ENCODE measurements at places on chromosomes 7 and 10.
A peak's percentile ranks its signal among the peaks of the same experiment; 100 is the strongest.

- peaks cover 12% of the 10 kb centered on the region for H3K27me3 ChIP-seq
- no peak overlapping the region for H3K4me3 ChIP-seq
- H3K4me1 ChIP-seq = peaks cover 25% of the 10 kb centered on the region
- DNase-seq = peak; percentile 54
Observed at GRCh38 chr7:141053626-141054025, 20.2 kb upstream of the TMEM178B start.

GRCh38 chr10:119742947-119743648 lies 17.2 kb downstream of the INPP5F start:
- H3K27ac ChIP-seq = no peak overlapping the region
- no peaks in the 10 kb centered on the region for H3K27me3 ChIP-seq
- no peaks in the 10 kb centered on the region for H3K36me3 ChIP-seq
- DNase-seq = no peak
- H3K4me3 ChIP-seq = no peak overlapping the region

DNA sequence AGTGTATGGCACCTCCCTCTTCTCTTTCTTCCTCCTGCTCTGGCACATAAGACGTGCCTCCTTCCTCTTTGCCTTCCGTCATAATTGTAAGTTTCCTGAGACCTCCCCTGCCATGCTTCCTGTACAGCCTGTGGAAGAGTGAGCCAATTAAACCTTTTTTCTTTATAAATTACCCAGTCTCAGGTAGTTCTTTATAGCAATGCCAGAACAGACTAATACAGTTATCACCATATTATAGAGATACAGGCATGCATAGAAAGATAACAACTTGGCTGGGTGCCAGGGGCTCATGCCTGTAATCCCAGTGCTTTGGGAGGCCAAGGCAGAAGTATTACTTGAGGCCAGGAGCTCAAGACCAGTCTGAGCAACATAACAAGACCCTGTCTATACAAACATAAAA lies 53.2 kb downstream of the GCC1 start:
- H3K4me3 ChIP-seq = no peak overlapping the region
- no peaks in the 10 kb centered on the region for H3K36me3 ChIP-seq
- H3K27ac ChIP-seq = no peak overlapping the region
- peaks cover 36% of the 10 kb centered on the region for H3K27me3 ChIP-seq

DNA sequence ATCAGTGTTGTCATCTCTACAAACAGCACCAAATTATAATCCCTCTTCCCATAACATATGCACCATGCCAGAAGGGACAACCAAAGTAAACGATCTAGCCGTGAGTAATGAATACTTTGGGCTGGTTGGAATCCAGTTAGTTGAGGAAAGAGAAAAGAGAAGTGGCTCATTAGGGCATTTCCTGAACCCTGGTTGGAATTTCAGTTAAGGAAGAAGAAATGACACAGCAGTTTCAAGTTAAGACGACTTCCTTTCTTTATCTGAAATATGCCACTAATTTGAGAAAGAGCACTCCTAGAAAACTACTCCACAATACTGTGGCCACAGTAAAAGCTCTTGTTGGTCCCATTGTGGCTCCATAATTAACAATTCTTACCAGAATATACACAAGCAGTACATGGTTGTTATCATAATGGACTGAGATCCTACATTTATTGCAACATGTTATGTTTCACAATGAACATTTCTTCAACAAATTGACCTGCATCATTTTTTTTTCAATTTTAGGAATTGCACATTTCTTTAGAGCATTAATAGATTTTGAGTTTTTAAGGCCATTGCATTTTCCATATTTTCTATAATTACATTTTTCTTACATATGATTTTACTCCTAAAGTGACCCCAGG lies at the start of gene TFEC:
TFEC (minus strand) TSS at position 113 of the 626 bp plus-strand sequence. CDS start 46,322 bp downstream, outside the sequence.
- no peak for DNase-seq
- no peaks in the 10 kb centered on the region for H3K36me3 ChIP-seq
- no peak within 1 kb of the TSS for H3K4me3 ChIP-seq
- no peak within 1 kb of the TSS for H3K27ac ChIP-seq
- peaks cover 7% of the 10 kb centered on the region for H3K27me3 ChIP-seq
- H3K4me1 ChIP-seq = no peaks in the 10 kb centered on the region

GRCh38 chr7:122397381-122397780 lies 92.8 kb upstream of the FEZF1 start:
- H3K36me3 ChIP-seq = no peaks in the 10 kb centered on the region
- no peak overlapping the region for H3K27ac ChIP-seq
- no peaks in the 10 kb centered on the region for H3K27me3 ChIP-seq

DNA sequence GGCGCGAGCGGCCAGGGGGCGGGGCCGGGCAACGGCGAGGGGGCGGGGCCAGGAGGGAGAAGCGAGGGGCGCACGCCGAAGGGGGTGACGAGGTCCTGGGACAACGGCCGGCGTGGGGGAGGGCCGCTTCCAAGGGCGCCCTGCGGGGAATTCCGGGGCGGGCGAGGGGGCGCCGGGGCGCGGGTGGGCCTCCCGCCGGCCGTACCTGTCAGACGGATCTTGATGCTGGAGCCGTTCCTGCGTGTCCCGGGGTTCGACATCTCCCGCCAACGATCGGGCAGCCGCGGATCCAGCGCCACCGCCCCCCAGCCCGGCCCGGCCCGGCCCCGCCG lies 421 bp downstream of the SMURF1 start:
- DNase-seq = no peak
- peaks cover 30% of the 10 kb centered on the region for H3K4me1 ChIP-seq
- H3K27ac ChIP-seq = peak overlapping the region; percentile 73
- peaks cover 4% of the 10 kb centered on the region for H3K27me3 ChIP-seq
- peak overlapping the region; percentile 76 for H3K4me3 ChIP-seq

DNA sequence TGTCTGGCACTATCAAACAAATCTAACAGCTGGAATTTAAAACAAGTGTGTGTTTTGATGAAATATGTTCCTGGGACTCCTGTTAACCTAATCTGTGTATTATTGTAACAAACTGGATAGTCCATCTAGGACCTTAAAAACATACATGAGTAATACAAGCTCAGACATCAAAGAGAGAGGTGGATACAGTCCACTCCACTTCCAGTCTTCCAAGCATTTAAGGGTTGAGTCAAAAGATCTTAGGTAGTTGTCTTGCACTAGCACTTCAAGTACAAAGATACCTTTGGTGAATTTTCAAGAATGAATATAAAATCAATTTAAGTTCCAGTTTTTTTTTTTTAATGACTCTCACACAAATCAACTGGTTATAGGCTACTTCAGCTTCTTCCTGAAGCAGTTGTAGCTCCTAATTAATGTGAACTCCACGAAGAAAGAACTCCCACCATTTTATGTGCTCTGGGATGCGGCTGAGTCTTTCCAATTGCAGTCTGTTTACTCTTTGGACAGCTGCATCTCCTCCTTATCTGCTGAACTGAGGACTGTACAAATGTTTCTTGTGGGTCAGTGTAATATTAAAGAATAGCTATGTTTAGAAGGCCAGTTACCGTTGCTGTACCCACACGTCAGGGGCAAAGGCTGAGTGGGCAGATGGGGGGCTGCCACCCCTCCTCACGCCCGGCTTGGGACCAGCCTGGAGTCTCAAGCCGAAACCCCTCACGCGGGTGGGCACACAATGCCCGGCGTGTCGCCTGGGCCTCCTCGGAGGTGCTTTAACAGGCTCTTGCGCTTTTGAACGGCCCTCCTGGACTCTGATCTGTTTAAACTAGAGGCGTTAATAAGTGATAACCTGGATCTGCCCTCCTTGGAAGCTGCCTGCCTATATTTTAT lies 2.9 kb upstream of the IGF2BP3 start:
- peaks cover 37% of the 10 kb centered on the region for H3K4me1 ChIP-seq
- no peak overlapping the region for H3K27ac ChIP-seq
- H3K36me3 ChIP-seq = peaks cover 5% of the 10 kb centered on the region

- peaks cover 2% of the 10 kb centered on the region for H3K27me3 ChIP-seq
- H3K27ac ChIP-seq = no peak overlapping the region
- no peaks in the 10 kb centered on the region for H3K4me1 ChIP-seq
- no peak overlapping the region for H3K4me3 ChIP-seq
Observed at GRCh38 chr7:55145606-55146005, 126.8 kb downstream of the EGFR start.

DNA sequence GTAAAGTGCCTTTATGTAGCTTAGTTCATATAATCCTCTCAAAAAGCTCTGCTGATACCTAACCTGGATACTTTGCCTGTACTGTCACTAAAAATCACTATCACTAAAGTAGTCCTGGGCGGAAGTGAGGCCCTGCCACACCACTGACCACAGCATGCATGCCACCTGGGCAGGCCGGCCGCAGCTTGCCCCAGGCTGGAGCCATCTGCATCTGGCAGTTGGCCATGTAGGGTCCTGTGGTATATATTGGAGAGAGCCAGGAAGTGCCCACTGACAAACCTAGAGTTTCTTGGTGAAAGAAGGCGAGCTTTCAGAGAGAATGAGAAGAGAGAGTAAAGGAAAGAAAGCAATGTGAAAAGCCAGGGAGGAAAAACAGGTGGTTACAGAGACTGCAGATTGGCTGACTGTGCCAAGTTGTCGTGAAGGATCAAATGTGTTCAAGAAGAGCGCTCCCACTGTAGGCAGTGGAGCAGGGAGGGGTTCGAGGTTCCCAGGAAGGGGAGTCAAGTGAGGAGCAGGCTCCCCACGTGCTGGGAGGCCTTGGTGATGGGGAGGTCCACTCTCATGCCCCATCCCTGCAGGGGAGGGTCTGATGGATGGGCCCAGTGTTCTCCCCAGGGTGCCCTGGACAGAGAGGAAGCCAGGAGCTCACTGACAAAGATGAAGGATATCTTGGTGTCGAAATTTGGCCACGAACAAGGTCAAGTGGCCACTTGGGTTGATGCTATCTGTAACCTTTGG lies 13.6 kb downstream of the LOXL4 start:
- no peaks in the 10 kb centered on the region for H3K4me1 ChIP-seq
- no peak overlapping the region for H3K4me3 ChIP-seq
- no peak for DNase-seq
- no peaks in the 10 kb centered on the region for H3K36me3 ChIP-seq
- H3K27ac ChIP-seq = no peak overlapping the region
- H3K27me3 ChIP-seq = no peaks in the 10 kb centered on the region

- peaks cover 35% of the 10 kb centered on the region for H3K4me1 ChIP-seq
- no peaks in the 10 kb centered on the region for H3K27me3 ChIP-seq
- H3K36me3 ChIP-seq = peaks cover 28% of the 10 kb centered on the region
- peak overlapping the region; percentile 92 for H3K4me3 ChIP-seq
- peak overlapping the region; percentile 94 for H3K27ac ChIP-seq
Observed at GRCh38 chr10:986881-987619, 1.2 kb upstream of the GTPBP4 start.

DNA sequence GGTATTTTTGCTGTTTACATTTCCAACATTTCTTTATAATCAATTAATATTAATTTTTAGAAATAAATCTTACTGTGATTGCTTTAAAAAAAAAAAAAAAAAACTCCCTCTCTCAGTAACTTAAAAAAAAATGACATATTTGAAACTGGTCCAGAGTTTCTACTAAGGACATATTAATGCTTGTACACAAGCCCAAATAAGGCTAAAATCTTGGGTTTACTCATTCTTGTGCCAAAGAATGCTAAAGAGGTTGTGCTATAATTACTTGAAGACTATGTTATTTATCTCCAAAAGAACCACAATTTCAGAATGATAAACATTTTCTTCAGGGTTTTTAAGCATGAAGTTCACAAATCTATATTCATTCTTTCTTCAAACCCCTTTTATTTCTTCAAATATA lies 39.4 kb upstream of the PHF14 start:
- H3K4me3 ChIP-seq = no peak overlapping the region
- no peak for DNase-seq
- peaks cover 50% of the 10 kb centered on the region for H3K36me3 ChIP-seq
- no peak overlapping the region for H3K27ac ChIP-seq
- no peaks in the 10 kb centered on the region for H3K27me3 ChIP-seq
- H3K4me1 ChIP-seq = peaks cover 24% of the 10 kb centered on the region

DNA sequence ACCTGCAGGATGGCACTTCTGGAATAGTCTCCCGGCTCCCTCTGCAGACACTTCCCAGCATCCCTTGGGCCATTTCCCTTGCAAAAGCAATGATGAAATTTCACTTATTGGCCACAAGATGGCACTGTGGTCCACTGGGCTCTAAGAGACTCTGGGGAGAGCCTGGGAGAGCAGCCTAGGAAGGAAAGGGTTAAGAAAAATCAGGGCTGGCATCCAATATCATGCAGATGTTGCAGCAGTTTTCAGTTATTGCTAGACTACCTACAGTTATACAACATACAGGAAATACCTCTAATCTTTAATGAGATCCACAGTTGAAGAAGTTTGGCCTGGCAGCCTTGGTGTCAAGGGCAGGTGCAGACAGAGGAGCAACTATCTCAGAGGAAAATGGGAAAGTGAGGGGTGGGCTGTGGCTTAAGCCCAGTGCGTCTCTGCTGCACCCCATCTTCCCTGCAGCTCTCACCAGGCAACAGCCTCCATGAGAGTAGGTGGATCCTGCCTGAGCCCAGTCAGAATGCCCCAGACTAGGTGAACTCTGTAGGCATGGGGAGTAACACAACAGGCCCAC lies 100.2 kb upstream of the PRSS58 start:
- peaks cover 25% of the 10 kb centered on the region for H3K27me3 ChIP-seq
- peaks cover 35% of the 10 kb centered on the region for H3K4me1 ChIP-seq
- no peaks in the 10 kb centered on the region for H3K36me3 ChIP-seq
- H3K27ac ChIP-seq = no peak overlapping the region

DNA sequence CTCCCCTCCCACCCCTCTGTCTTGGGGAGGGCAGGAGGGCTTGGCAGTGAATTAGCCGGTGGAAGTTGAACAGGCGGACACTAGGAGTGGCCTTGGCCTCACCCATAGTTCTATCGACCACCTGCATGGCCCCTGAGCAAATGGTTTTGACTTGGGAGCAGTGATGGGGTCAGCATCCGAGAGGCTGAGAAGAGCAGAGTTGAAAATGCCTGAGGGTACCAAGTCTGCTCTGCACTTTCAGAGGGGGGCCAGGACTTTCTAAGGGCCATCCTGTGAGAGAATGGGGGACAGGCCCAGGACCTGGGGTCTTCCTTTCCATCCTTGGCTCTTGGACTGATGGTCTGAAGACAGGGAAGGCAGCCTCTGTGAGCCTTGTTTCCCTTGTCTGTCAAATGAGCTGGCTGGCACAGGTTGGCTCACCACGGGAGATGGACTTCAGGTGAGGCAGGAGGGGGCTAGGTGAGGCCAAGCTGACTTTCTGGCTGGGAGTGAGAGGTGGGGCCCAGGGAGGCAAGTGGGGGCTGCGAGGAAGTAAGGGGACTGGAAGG lies 29.4 kb downstream of the CDH23 start:
- no peaks in the 10 kb centered on the region for H3K36me3 ChIP-seq
- H3K4me1 ChIP-seq = no peaks in the 10 kb centered on the region
- no peak for DNase-seq
- H3K27me3 ChIP-seq = peaks cover 10% of the 10 kb centered on the region

All from activated CD8-positive, alpha-beta T cell treated with anti-CD3 and anti-CD28 coated beads, Interleukin-2, amount 10 ng/mL, durations not matched to agents 7 days and 5 days (primary cell).